IPS DF 6.9 (cell line): ENCODE measurements at places on chromosomes 16 and 17.

GRCh38 chr17:41013606-41014005, 4.7 kb upstream of the KRTAP3-1 start:
- no peak for DNase-seq

GRCh38 chr16:28494121-28494851, at the start of gene APOBR:
Gene APOBR (plus strand): TSS chr16:28494643. CDS start chr16:28494682, 39 bp downstream.
- no peak for DNase-seq

- no peak for DNase-seq
These were observed 111.7 kb upstream of the CDH5 start for GRCh38 chr16:66254751-66255150.

GRCh38 chr17:65104541-65104940, 32.6 kb upstream of the RGS9 start:
- no peak for DNase-seq

- DNase-seq, result no peak
These were observed 572 bp downstream of the PGP start for GRCh38 chr16:2213817-2214718.

DNA sequence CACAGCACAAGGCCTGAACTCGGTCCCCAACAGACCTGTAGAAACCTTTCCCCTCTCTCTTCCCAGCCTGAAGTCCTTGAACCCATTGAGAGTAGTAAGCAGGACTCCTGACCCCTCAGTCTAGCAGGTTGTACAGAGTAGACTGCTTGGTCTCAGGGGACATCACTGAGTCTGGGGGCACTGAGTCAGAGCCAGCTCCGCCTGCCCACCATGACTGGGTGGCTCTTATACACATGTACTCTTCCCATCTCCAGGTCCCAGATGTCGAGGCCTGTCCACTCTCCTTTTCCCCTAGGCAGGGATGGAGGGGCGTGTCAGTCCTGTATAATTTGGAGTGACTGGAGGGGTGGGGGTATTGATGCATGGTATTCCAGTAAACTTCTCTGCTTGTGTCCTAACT, 23.5 kb downstream of the LIG3 start:
- no peak for DNase-seq

- no peak for DNase-seq
These were observed 49.6 kb downstream of the PITPNM3 start for GRCh38 chr17:6506679-6507231.

GRCh38 chr16:31202414-31203375, at the start of gene PYCARD:
Gene PYCARD (minus strand): TSS chr16:31202760. CDS start chr16:31202690, 70 bp downstream.
- DNase-seq, result no peak

DNA sequence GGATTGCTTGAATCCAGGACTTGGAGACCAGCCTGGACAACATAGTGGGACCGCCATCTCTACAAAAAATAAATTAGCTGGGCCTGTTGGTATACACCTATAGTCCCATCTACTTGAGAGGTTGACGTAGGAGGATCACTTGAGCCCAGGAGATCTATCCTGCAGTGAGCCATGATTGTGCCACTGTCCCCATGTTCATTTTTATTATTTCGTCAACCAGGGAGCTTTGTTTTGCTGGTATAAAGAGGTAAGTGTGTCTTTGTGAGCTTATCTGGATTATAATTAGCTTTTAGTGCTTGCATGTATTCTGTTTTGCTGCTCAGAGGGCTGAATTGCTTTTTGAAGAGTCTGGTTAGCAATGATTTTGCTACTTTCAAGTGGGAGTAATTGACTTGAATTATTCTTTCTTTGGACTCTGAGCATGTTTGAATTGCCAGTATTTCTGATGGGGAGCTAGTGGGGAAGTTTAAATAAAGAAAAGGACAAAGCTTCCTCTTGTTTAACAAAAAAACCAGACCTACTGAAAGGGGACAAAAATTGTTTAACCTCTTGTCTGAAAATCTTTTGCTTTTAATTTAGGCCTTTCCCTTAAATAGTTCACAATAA, 31.6 kb upstream of the BCAS3 start:
- no peak for DNase-seq

DNA sequence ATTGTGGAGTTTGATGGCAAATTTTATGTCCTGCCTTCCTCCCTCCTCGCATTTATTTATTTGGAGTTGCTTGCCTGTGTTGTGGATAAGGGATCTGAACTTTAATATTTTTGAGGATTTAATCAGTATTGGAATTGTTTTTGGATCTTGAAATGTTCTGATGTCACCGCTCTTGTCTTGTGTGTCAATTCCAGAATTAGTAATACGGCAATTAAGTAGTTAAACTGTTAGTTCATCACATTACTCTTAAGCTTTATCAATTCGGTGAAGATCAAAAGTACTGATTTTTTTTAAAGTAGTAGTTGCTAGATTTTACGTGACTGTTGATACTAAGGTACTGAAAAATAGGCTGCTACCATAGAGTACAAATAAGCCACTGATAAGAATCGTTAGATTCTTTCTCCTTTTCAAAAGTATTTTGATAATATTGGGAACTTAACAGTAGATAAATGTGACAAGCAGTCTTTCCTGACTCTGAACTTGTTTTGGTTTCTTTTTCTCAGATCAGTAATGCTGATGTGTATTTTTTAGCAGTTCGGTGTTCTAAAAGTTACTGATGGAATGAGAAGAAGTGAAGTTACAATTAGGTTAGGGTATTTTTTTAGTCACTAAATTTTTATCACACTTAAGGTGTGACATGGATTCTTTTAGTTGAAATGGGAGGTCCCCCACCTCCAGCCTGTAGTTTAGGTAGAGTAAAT, 2.0 kb downstream of the RBBP6 start:
- no peak for DNase-seq

- DNase-seq, result no peak
These were observed 35.1 kb downstream of the GDE1 start for GRCh38 chr16:19486750-19487325.

DNA sequence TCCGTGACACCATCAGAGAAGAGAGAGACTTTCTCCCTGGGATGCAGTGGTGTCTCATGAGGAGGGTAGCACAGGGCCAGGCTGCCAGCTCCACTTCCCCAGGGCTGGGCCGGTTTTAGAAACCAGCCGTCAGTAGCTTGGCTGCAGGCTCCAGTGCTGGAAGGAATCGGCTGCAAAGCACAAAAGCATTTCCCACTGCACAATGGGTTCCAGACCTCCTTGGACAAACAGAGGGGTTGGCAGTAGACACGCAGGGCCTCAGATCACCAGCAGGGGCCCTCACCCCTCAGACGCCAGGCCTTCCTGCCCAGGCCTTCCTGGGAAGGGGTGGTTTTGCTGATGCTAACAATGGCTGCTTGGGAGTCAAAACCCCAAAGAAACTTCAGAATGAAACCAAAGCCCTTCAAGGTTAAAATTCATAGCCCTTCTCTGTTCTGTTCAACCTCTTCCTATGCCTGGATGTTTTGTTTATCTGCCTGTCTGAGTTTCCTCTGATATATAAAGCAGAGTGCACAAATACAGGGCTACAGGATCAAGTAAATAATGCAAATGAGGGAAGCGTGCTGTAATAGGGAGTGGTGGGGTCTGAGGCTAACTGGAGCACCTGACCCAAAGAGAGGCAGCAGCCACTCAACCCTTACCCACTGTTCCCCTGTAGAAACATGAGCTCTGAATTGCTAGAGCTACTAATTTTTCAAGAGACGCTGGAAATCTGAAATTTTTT, 26.2 kb downstream of the TEKT5 start:
- peak; percentile 31 for DNase-seq

- DNase-seq, result no peak
These were observed 126.0 kb upstream of the ERCC4 start for GRCh38 chr16:13793841-13794409.

DNA sequence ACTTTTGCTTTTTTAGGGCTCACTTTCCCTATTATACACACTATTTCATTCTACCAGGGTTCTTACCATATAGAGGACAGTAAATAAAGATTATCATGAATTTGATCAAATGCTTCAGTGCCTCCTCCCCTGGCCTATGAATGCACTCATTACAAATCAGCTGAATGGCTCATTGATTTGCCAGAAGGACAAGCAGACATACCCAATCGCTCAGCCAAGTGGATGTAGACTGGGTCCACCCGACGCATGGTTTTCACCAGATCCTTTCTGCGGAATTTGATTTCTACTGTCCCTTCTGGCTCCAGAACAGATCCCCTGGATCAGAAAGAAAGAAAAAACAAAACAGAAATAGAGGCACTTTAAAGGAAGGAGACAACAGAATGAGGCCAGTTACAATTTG, 162.6 kb downstream of the AATF start:
- no peak for DNase-seq
